ENCODE measurements at places on chromosomes 2 and 18. TPM values are rescaled to one million over a fixed set of nuclear protein-coding genes. Genes with fewer than 3 reads are reported as not detected.

GRCh38 chr2:26671691-26672090 lies 20.8 kb upstream of the KCNK3 start:
- DNase-seq = no peak

Gene NEU4
- 0.38 TPM for total RNA-seq

GRCh38 chr18:49677762-49678413 lies 116.0 kb downstream of the LIPG start:
- DNase-seq = no peak

Gene SPATA3
- not detected for total RNA-seq

GRCh38 chr2:181120625-181121024 lies 140.2 kb downstream of the UBE2E3 start:
- DNase-seq = no peak

Gene TMEM200C
- 4.3 TPM for total RNA-seq

DNA sequence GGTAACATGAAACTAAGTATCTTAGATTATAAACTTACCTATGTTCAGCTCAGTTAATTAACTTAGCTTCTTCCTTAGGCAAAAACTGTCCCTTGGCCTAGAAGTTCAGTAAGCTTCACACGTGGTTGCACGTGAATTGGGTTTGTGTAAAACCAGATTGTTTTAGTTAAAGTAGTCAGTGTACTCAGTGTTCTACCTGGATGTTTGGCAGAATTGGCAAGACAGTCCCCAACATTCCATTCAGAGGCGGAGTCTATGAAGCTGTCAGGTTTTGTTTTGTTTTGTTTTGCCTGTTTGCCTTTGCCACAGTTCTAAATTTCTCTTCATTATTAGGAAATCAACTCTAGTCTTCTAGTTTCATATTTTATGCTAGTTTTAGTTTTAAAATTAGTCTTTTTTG lies 105.3 kb upstream of the ZEB2 start:
- no peak for DNase-seq

Gene GALNT14
- total RNA-seq = 0.76 TPM

Gene STARD6
- total RNA-seq = not detected

Gene HTR2B
- total RNA-seq = 0.50 TPM

DNA sequence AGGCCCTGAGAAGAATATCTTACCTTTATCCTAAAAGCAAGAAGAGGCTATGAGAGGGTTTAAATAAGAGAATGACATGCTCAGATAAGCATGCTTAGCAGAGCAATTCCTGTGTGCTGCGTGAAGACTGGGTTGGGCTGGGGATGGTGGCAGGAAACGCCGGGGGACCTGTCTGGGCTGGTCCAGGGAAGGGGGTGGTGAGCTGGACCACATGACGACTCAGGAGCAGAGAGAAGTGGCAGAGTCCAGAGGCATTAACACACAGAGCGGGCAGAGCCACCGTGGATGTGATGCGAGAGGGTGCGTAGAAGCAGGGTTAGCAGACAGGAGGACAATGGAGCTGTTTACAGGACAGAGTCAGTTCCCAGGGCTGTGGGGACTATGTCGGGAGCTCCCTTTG lies 84.5 kb downstream of the ZBTB7C start:
- DNase-seq = no peak

Gene TGFA
- total RNA-seq = 1.0 TPM

DNA sequence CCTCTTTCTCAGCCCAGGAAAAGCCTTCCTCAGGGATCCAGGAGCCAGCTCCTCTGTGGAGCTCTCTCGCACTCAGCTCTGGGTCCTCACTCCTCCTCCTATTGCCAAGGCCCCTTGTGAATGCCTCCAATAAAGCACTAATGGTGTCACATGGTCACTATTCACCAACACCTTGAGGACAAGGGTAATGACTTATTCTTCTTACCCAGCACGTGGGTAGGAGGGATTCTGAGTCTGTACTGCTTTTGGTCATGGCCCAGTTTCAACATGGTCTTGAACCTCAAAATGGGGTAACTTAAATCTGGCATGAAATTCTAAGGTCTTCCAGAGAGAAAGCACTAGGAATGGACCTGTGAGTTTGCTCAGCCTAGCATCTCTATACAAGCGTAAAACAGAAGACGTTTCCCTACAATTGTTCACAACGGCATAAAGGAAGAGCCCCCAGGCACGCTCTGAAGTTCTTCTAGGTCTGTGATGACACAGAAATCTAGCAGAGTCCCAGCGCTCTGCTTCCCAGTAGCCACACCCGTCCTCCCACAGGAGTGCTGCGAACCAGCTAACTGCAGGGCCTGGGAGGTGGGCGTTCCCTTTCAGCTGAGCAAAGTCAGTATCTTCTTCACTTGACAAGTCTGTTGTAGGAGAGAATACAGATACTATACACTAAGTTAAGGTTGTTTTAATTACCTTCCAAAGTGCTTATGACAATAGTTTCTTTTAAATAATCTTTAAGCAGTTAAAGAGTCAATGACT lies 14.6 kb upstream of the KIDINS220 start:
- DNase-seq = peak; percentile 29

GRCh38 chr2:177429688-177430325 lies 37.2 kb downstream of the AGPS start:
- no peak for DNase-seq

- no peak for DNase-seq
Observed at GRCh38 chr2:237663517-237664110, 36.2 kb downstream of the LRRFIP1 start.

Gene ABI2
- total RNA-seq = 51.0 TPM

Gene TEKT4
- total RNA-seq = not detected

DNA sequence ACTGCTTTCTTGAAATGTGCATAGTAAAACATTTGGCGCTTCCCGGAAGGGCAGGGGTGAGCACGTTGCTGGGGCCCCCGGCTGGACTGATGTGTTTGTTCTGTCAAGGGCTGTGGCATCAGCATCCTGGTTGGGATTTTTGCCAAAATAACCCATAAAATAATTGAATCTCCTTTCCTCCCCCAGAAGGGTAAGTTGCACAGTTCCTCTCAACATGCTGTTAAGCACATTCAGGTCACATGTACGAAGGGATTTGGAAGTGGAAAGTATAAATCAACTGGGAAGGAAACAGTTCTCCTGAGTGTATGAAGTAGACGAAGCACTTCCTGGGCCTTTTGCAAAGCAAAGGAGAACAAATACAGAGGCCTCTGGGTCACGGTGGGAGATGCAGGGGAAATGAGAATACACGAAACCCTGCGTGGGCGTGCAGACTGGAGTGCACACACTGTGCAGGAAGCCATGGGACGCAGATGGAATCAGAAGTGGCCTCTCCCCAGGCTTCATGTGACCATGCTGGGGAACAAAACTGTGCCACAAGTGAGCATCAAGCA lies 183.9 kb downstream of the LPIN1 start:
- DNase-seq = peak; percentile 41

DNA sequence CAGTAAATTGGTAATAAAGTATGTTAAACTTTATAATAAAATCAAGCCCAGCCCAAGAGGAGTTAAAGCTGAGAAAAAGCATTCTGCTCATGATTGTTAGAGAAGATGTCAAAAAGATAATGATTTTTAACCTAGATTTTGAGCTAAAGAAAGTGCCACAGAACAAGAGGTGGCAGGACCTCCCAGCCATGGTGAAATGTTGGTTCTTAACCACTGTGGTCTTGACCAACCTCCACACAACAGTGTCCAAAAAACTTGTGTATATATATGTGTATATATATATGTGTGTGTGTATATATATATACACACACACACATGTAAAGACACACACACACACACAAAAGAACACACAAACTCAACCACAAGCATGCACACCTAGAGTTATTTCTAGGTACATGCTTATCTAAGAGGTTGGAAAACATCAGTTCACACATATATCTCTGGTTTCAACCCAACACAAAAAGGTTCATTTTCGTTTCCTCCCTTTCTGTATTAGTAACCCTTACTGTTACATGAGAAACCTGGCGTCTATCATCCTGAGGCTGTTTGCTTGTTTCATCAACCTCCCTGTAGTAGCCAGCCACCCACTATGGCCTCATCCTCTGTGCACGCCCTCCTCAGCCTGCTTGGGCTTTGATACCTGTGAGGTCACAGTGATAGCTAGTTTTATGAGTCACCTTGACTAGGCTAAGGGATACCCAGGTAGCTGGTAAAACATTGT lies 631.8 kb upstream of the ID2 start:
- no peak for DNase-seq

- no peak for DNase-seq
Observed at GRCh38 chr2:71777946-71778345, 324.6 kb downstream of the DYSF start.

DNA sequence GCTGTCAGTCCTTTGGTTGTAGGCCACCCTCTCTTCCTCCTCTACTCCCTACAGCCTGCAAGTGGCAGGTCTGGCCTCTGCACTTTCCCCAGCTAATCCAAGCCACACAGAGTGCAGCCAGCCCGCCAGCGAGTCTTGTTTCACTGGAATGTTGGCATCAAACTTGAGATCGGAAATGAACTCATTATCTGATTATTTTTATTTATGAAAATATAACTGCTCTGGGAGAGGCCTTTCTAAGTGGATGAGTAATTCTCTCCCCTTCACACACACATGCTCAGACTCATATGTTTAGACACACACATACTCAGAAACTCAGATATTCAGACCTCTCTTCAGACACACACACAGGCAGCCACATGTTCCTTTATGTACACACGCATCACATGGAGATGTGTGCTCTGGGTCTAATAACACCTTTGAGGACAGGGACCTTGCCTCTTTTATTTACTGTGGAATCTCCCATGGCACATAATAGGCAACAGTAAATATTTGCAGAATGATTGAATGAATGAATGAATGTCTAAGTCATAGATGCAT lies 151.3 kb downstream of the ZFP36L2 start:
- DNase-seq = peak; percentile 87

DNA sequence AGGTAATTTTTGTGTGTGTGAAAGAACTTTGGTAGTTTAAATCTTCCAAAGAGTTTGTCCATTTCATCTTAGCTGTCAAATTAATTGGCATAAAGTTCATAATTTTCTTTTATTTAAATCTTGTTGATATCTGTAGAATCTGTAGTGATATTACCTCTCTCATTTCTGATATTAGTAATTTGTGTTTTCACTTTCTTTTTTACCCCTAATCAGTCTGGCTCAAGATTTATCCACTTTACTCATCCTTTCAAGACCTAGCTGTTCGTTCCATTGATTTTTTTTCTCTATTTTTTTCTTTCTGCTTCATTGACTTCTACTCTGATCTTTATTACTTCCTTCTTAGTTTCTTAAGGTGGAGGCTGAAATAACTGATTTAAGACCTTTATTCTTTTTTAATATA lies 142.5 kb upstream of the OTX1 start:
- DNase-seq = no peak

GRCh38 chr18:25561918-25562317 lies 210.0 kb upstream of the ZNF521 start:
- DNase-seq = no peak

DNA sequence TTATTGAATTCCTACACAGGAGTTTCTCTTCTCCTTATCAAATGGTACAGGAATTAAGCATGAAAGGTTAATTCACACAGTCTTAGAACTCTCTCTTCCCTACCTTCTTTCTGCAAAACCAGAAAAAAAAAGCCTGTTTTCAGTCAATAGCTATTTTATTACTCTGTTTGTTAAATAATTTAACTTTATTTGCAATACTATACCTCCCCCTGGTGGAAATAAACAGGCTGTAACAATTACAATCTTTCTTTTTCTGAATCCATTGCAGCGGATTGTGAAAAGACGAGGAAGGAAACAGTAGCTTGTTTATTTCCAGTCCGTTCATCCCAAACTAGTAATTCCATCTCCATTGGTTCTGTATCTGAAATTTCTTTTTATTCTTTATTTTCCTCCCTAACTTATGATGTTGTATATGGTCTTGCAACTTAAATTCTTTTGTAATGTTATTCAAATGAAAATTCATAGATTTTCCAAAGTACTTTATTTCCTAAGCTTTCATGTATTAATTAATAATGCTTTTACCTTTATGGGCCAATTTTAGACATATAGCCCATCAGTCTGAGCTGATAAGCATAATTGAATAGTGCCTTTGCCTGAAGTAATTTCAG lies 165.2 kb downstream of the SH3BP4 start:
- no peak for DNase-seq

- no peak for DNase-seq
Observed at GRCh38 chr2:223856584-223856983, 19.2 kb upstream of the AP1S3 start.

Data from left cardiac atrium (tissue), 4 donors.